ENCODE measurements at places on chromosomes 7 and 10.
A peak's percentile ranks its signal among the peaks of the same experiment; 100 is the strongest.

DNA sequence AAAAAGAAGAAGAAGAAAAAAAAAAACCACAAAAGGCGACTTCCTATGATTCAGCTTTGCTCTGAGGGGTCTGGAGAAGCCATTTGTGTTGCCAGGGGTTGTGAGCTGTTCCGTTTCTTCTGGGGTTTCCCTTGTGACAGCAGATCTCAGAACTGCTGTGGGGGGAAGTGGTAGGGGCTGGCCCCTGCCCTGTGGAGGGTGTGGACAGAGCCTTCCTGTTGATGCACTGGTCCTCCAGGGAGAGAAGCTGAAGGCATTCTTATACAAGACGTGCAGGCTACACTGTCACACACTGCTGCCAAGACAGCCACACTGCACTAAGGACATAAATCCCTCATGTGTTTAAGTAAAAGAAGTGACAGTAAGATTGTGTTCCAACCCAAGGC, 17.3 kb upstream of the CSGALNACT2 start:
- no peak for DNase-seq

GRCh38 chr7:28799619-28800018, 158.5 kb downstream of the TRIL start:
- DNase-seq: no peak

DNA sequence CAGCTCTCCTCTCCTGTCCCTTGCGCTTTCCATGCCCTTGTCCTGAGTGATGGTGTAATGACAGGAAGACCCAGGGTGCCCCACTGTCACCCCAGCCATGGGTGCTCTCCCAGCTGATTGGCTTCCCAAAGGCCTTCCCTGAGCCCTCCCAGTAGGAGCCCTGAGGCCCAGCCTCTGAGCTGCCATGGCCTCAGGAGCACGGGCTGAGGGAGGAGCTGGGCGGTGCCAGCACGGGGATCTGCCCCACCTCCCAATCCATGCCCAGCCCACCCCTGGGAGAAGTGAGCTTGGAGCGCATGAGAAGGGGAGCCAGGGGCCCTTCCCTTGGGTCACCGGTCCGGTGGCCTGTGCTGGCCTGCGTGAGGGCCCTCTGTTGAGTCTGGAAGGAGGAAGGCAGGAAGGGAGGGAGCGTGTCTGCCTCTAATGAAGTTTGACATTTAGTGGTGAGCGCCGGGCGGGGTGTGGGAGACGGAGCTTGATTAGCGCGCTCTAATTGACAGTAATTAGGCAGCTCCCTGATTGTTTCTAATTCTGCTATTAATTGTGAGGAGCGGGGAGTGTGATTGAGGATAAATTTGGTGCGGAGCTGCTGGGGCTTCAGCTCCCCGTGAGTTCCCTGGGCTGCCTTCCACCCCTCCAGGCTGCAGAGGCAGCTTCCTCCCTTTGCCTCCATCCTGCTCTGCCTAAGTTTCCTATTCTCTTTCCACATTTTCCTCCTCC, 28.3 kb downstream of the GBX1 start:
- DNase-seq: no peak

DNA sequence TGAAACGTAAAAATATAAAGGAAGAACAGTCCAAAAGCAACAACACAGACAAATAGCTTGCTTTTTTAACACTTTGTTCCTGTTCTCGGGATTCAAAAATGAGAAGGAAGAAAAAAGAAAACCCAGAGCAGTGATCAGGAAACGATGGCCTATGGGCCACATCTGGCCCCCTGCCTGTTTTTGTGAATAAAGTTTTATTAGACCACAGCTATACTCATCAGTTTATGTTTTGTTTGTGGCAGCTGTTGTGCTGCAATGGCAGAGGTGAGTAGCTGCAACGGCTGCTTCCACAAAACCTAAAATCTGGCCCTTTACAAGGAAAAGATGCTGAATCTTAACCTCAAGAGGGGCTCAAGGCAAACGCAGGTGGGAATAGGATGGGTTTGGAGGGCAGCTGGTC, 96.4 kb downstream of the CCDC3 start:
- DNase-seq: no peak

DNA sequence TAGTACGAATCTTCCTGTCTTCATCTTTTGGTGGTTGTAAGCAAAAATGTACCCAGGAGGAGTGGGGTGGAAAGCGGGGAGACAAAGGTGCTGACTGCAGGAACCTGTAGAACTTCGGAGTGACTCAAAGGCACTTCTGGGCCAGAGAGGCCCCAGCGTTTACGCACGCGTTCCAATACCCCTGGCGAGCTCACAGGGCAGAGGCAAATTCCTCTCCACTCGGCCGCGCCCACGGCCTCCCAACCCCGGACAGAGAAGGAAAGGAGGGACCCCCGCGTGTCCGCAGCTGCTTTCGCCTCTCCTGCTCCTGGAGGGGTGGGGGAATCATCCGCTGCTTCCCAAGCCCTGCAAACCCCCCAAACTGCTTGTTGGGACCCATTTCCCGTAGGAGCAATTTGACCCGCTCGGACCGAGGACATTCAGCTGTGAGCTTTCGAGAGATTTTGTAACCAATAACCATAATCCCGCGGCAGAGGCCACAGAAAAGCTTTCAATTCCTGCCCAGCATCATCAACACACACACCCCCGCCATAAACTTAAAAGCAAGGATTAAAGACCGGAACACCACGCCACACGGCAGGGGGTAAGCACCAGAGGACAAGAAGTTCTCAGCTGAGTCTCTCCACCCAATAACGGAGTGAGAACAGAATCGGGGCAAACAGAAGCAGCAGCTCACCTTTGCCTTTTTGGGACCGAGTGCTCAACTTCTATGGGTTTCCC, 2.3 kb downstream of the IGF2BP3 start:
- no peak for DNase-seq

DNA sequence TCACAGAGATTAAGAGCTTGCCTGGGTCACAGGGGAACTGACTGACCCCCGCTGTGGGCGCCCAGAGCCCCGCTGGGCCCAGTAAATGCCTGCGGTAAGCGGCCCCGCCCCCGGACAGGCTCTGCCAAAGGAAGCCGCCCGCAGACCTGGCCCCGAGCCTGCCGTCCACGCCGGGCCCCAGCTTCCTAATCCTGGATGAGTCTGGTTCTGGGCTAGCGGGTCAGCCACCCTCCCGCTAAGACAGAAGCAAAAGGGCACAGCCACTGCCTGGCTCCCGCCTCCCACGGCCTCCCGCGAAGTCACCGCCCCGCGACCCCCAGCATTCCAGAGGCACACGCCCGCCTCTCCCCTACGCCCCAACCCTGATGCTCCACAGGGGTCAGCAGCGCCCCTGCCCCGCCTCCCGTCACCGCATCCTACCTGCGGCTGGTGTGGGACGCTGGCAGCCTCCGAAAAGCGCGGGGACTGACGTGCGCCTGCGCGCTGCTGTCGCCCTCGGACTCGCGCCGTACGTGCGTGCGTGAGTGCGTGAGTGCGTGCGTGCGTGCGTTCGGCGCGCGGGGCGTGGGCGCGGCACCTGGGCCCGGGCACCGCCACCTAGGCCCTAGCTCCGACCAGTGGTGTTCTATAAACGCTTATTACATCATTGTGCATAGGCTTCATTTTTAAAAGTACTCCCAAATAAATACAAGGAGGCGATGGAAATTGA, at the start of gene FIGNL1:
FIGNL1 (minus strand) TSS at position 470 of the 709 bp plus-strand sequence. CDS start 3,063 bp downstream, outside the sequence.
- peak; percentile 73 for DNase-seq

DNA sequence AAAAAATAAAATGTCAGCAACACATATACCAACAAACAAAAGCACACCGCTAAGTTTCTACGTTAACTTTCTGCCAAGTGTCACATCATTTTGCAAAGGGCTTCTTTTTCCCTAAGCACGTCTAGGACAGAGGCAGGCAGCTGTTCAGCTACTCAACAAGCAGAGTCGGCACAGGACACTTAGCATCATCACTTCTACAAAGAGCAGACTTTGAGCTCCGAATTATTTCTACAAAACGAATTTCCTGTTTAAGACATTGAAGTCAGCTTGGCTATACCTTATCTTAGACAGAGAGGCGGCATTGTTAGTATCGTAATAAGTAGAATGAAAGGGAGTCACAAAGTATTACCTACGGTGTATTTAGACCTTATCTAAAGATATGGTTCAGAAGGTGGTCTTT, 110.1 kb downstream of the SVIL start:
- DNase-seq: no peak

DNA sequence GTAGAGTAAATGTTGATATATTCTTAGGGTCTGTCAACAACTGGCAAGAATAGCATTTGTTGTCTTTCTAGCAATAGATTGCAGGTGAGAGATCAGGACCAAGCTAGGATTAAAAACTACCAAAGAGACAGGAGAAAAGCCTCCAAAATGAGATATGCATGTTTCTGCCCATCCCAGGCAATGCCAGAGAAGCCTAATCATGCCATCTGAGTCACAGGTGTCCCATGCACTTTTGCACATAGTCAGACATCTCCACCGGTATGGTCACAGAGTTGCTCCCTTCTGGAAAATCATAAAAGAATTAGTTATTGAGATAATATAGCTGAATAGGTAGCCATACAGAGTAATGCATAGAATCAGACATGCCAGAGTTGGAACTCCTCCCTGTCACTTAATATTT, 50.6 kb downstream of the PDK4 start:
- no peak for DNase-seq

GRCh38 chr7:78015574-78016260, 217.1 kb downstream of the PHTF2 start:
- no peak for DNase-seq

GRCh38 chr7:33745934-33746333, 159.4 kb upstream of the BMPER start:
- DNase-seq: no peak

GRCh38 chr7:107123392-107123791, 45.4 kb upstream of the HBP1 start:
- DNase-seq: no peak

GRCh38 chr10:97611473-97611872, 21.8 kb downstream of the MORN4 start:
- DNase-seq: no peak

DNA sequence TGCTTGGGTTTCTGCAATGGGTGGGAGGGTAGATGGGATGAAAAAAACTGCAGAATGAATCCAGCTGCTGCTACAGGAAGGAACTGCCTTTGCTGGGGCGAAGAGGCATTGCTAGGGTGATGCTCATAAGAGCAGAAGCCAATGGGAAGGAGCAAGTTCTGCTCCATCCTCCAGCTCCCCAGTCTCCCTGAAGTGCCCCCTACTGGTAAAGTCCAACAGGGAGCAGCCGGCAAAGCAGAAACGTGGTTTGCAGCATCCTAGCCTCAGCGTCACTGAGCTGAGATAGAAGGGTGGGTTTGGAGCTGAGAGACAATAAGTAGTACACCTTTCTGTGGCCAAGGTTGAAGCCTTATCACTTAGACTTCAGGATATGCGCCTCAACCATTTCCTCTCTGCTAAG, 220.5 kb downstream of the CCSER2 start:
- no peak for DNase-seq

DNA sequence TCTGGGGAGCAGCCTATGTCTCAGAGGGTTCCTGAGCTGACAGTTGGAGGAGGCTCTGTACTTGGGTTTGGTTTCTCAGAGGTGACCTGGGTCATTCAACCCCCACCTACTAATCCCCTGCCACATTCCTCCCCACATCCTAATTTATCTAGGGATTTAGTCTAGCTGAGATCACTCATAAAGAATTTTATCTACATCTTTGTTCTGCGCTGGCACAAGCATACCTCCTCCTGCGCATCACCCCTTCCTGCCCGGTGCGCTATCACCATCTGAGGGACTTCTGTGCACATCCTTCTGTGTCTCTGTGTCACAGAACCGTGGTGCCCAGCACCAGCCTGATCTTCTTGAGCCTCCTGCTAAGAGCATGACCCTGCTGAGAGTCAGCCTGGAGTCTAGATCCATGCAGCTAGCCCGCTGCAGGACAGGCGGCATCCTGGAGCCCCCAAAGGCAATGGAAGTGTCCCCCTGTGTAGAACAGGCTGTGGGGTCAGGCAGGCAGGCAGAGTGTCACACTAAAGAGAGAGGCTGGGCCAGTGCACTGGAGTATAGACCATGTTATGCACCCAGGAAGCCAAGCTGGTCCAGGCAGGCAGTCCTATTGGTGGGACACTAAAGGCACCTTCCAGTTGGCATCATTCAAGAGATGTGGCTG, 63.6 kb downstream of the ARHGAP22 start:
- peak; percentile 35 for DNase-seq

Measured in T1000 (cell line).